ENCODE measurements at places on chromosomes 1 and 21.
A peak's percentile ranks its signal among the peaks of the same experiment; 100 is the strongest.

DNA sequence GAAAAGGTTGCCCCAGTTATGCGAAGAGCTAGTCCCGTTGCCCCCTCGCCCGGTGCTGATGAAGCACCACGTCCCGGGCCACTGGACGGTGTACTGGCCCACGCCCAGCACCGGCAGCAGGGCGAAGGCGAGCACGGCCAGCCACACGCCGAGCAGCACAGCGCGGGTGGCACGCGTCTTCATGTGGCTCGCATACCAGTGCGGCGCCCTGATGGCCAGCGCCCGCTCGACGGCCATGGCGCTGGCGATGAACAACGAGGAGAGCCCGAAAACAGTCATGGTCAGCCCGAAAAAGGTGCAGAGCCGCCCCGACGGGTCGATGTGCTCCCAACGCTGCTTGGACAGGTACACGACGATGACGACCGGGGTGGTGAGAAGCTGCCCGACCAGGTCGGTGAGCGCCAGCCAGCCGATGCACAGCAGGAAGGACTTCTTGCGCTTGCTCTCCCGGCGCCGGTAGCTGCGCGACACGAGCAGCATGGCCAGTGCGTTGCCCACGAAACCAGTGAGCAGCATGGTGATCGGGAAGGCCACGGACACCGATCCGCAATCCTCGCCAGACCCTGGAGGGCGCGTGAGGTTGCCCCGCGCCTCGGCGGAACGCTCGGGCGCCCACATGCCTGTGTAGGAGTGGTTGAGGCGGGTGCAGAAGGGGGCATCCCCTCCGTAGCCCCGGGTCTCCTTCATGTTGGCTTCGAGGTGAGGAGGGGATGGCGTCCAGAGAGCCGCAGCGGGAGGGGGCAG lies 553 bp downstream of the PTGER3 start:
- DNase-seq: no peak

- peak; percentile 86 for DNase-seq
Measured at GRCh38 chr1:87410776-87411480, 82.2 kb downstream of the LMO4 start.

GRCh38 chr1:36520056-36520455 lies 37.3 kb upstream of the CSF3R start:
- DNase-seq: no peak

GRCh38 chr21:31326522-31327242 lies 17.4 kb downstream of the TIAM1 start:
- DNase-seq: peak; percentile 78

DNA sequence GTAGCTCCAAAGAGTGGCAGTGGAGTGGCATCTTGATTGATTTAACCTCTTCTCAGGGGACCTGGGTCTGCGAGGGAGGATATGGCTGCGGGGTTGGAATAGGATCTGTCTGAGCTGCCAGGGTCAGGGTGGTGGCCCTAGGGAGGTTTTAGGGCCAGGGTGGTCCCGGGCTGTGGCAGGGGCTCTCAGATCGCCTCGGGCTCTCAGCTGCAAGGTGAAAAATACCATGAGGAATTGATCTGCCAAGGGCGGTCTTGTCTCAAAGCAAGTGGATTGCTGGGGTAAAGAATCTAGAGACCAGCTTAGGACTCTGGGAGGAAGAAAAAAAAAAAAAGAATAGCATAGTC lies 3.7 kb downstream of the SIM2 start:
- no peak for DNase-seq

All from NAMALWA (cell line).